ENCODE measurements at places on chromosomes 16 and 17.

- peak; percentile 71 for DNase-seq
Observed at GRCh38 chr16:637081-638018, 1.2 kb upstream of the METTL26 start.

- no peak for DNase-seq
Observed at GRCh38 chr16:12752159-12752558, 51.5 kb downstream of the CPPED1 start.

GRCh38 chr16:30720086-30720485 lies 21.1 kb downstream of the SRCAP start:
- DNase-seq, result no peak

DNA sequence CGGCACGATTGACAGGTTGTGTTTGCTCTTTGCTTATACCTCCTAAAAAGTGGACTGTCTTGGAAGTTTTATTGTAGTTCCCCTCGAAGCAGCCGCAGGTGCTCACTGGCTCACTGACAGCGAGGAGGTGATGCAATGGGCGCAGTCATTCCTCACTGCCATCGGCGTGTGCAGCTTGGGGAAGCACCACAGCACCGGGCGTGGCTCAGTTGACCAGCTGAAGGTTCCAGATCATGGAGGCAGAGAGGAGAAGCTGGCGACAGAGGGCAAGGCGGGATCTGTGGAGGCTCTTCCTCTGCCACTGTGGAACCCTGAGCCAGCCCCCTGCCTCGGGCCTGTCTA lies 72.1 kb upstream of the TNRC6C start:
- DNase-seq, result no peak

GRCh38 chr16:51818342-51818944 lies 667.4 kb upstream of the SALL1 start:
- DNase-seq, result no peak

- no peak for DNase-seq
Observed at GRCh38 chr17:2071455-2072281, 16.8 kb downstream of the HIC1 start.
